ENCODE measurements at places on chromosomes 12 and 14.

DNA sequence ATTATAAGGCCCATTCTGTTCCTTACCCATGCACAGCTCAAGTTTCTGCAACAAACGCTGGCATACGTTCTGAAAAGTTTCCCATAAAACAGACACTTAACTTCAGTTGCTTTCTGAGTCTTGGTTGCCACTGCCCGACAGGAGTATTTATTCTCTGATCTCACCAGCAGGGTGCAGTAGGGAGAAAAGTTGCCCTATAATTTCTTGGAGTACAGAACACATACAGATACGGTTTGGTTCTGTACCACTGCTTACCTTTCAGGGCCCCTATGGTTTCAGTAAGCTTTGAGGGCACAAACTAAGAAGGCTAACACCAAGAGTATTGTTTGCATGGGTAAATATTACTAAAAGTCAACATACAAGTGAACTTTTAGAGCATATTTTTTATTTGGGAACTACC lies 77.9 kb downstream of the SPATA7 start:
- no peak for DNase-seq

- DNase-seq = no peak
These were observed 18.5 kb downstream of the TRPV4 start for GRCh38 chr12:109814600-109815150.

- no peak for DNase-seq
These were observed 34.8 kb downstream of the KCNK13 start for GRCh38 chr14:90096566-90096965.

- no peak for DNase-seq
These were observed 14.2 kb downstream of the GLT1D1 start for GRCh38 chr12:128867466-128867865.

GRCh38 chr12:97756066-97756666 lies 293.6 kb downstream of the RMST start:
- no peak for DNase-seq

DNA sequence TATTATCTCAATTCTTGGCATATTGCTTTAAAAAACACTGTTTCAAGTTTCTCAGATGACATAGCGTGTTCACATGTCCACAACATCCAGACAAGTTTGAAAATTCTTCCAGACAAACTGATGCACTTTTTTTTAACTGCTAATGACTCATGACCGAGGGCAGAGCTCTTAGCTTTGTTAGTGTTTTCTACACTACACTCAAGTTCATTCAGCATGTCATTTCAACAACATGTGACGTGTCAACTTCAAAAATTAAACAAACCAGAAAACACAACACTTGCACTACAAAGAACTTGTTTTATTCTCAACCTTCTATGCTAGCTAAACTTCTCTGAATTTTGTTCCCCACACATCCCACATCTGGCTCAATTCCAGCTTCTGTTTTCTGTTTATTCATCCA lies 1186.3 kb upstream of the FLRT2 start:
- DNase-seq = no peak

DNA sequence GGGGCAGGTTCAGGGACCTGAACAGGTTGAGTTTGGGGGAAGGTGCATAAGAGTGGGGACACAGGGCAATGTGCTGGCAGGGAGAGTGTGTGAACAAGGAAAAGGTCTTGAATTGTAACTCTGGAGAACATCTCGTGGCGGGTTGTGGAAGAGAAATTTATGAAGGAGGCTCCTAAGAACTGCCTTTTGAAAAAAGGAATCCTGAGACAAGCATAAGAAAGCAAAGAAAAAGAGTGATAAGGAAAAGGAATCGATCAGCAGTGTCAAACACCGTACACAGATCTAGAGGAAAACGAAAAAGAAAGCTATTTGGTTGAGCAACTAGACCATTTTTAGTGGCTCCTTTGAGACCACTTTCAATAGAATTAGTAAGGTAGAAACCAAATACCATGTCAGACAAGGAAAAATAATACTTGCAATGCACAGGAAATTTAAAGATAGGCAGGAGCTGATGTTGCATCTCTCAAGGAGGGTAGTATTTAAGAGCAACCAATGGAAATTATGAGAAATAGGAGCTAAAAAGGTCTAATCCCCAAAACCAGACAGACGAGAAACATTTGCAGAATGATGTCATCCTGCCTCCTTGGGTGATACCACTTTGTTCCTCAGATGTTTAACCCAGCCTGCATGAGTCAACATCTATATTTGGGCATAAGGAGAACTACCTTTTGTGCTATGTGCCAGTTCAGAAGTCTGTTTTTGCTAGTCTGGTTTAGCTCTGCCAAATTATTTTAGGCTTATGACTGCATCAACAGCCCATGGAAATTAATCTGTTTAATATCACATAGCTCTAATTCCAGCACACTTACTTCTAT lies 64.5 kb upstream of the STK38L start:
- no peak for DNase-seq

DNA sequence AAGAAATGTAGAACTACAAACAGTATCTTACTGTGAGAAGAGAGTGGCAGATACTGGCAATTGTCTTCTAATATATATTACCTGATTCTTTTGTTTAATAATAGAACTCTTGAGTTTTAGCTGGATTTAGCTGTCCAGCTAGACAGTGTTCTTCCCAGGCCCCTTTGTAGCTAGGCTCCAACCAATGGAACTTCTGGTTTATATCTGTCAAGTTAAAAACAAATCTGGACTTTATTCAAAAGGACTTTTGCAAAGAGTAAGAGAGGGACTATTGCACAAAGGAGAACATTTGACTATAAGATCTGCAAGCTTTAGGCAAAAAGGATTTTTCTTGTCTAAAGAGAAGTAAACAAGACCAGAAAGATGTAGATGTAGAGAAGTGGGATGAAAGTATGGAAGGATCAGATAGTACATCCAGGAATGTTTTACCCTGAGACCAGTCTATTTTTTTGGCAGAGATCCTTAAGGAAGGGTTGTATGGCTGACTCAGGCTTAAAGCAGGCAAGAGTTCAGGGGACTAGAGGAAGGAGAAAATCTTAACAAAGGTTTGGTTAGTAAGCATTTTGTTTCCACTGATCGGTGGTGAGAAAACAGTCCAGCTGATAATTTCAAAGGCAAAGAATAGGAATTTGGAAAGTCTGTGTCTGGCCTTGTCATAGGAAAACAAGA lies 111.1 kb upstream of the PLEKHA5 start:
- no peak for DNase-seq

DNA sequence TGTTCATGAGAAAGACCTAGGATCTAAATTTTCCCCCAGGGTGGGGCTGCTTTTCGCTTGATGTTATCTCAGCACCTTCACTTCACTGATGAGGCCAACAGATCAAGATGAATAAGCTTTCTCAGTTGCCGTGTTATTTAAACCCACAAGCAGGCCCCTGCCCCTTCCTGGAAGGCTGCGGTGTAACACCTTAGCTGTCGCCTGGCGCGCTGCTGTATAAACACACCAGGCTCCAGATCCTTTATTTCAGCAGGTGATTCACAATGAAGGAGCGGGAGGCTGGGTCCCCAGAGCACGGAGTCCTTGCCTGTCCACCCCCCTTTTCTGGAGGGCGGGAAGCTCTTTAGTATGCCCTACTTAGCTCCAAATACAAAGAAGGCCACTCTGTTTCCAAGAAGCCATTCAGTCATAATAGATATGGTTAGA lies 515.4 kb downstream of the FUT8 start:
- peak; percentile 89 for DNase-seq

DNA sequence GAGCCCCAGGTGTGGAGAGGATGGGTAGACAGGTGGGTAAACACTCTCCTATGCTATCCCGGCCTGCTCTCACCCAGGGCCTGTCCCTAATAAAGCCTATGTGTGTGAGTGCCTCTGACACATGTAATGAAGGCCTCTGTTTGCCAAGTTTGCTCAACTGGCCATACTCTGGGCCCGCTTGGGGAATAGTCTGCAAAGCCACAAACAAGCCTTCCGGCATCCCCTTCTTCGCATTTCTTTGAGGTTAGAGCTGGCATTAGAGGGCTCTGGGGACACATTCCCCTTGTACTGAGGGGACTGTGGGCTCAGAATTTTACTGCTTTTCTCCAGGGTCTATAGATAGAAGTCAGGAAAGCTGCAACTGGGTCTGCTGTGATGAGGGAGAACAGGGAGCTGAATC lies 240.5 kb downstream of the C12orf75 start:
- no peak for DNase-seq

DNA sequence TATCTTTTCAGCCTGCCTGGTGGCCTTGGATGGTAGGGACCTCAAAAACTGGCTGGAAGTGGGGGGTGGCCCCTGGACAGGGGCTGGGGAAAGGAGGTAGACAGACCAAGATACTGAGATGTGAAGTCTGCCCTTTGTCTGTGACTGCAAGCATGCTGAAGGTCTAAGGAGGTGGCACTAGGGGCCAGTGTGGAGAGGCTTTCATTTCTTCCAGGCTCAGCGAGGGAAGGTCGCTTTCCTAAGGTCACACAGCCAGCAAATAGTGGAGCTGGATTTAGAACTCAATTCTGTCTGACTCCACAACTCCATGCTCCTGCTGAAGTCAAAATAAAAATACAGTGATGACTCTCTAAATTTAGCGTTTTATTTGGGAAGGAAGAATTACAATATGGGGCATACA lies 11.3 kb upstream of the PLBD2 start:
- no peak for DNase-seq

DNA sequence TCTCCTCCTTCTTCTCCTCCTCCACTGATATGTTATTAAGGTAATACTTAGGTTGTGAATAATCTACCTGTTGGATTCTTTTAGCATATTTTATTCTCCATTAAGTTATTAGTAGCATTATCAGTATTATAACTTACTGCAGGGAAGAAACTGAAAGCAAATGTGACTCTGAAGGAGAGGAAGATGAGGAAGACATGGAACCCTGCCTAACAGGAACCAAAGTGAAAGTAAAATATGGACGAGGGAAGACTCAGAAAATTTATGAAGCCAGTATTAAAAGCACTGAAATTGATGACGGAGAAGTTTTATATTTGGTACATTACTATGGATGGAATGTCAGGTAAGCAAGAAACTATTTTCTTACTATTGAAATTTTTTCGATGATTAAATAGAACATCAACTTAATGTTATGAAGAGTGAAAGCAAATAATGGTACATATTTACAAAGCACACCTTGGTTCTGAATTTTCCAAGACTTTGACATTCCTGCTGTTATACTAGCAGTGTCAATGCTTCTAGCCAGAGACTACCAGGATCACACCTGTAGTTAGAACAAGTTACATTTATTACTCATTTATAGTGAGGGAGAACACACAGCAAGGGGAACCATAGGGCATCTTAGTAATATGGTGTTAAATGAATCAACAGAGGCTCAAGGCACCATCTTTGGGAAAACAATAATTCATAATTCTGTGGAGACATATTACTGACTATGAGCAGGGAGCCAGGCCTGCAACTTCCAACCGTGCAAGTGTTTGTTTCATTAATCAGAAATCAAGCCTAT lies 42.0 kb upstream of the TOMM20L start:
- no peak for DNase-seq

GRCh38 chr12:69947897-69948296 lies 122.9 kb downstream of the MYRFL start:
- no peak for DNase-seq

GRCh38 chr14:99229654-99230207 lies 42.3 kb downstream of the BCL11B start:
- peak; percentile 64 for DNase-seq

DNA sequence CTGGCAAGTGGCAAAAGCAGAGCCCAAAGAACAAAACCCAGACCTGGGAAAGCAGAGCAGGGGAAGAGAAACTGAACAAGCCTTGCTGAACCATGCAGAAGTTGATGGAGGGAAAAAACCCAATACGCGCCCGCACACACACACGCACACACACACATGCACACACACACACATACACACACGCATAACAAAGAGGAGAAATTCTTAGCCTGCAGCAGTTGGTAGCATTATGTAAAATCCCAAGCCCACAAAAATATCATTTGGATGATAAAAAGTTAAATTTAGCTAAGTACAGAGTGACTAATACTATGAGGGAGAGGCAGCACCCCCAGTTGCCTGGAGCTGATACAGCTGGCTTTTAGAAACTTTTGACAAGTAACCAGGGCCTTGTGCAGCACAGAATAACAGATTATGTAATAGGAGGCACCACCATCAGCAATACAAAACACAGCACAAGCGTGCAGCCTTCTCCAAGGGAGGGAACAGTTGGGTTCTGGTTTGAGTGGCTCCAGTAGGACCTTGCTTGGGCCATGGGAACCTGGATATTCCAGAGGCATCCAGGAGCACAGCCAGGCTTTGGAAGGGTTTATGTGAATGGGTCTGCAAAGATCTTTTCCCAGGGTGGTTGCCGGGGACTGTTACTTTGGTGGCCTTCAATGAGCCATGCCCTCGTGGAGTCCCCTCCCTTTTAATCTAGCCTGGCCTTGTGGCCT lies 35.3 kb downstream of the PITPNM2 start:
- peak; percentile 48 for DNase-seq

DNA sequence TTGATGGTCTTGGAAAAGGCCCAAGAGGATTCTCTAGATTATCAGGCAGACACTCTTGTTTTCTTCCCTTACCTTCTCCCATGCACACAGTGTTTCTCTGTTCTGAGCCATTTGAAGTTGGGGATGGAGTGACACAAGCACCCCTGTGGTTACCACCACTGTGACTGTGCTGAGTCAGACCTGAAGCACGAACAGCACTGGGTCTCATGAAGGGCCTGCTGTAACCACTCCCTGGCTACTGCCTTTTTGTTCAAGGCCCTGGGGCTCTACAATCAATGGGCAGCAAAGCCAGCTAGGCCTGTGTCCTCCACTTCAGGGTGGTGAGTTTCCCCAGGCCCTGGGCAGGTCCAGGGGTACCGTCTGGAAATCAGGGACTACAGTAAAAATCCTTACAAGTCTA lies 65.5 kb downstream of the TSPAN8 start:
- DNase-seq = no peak

GRCh38 chr14:103820382-103820781 lies 27.0 kb downstream of the PPP1R13B start:
- no peak for DNase-seq

DNA sequence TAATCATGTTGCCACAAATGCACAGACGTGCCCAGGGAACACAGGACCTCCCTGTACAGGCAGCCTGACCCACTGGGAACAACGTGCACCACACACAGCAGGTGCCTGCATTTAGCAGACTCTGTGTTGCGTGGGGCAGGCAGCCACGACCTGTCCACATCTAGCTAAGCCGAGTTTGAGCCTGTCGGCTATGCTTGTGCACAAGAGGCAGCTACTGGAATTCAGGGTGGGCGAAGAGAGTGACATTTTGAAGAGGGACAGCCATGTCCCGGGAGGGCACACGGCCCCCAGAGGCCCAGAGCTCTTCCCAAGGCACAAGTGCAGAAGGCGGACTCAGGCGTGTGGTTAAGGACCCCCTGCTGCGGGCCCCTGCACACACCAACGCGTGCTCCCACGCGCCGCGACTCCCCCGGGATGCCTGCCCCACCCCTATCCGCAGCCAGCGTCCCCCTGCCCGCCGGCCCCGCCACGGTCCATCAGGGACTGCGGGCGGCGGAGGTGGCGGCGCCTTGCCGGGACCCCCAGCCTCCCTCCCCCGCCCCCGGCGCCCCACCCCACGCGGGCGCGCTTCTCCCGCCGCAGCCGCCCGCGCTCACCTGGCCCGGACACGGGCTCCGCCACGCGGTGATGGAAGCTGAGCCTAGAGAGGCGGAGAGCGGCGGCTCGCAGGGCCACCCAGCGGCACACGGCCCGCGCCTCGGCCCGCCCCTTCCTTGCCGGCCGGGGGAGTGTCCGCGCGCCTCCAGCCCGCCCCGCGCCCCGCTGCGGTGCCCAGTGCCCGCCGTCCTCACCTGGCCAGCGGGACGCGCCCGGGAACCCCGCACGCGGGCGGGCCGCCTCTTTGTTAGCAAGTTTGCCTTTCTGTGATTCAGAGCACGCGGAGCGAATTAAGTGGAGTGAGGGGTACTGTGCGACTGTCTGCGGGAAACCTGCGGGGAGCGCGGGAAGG lies 125.3 kb upstream of the PRMT8 start:
- no peak for DNase-seq

Data from CD4-positive, alpha-beta T cell treated with Interleukin-6 for 4 hours (primary cell).